Mesenteric fat pad (tissue), 1 donor: ENCODE measurements at places on chromosomes 2 and 18. TPM values are rescaled to one million over a fixed set of nuclear protein-coding genes. Genes with fewer than 3 reads are reported as not detected.

GPR35 gene
- total RNA-seq = 1.9 TPM

TRAF3IP1 gene
- 24.5 TPM for total RNA-seq

SERPINB10 gene
- not detected for total RNA-seq

HOXD10 gene
- total RNA-seq = 1.7 TPM

DPP4 gene
- total RNA-seq = 6.9 TPM

PRSS56 gene
- total RNA-seq = not detected

ERBB4 gene
- total RNA-seq = 0.45 TPM

MGAT4A gene
- total RNA-seq = 50.6 TPM

DNAH7 gene
- 0.45 TPM for total RNA-seq

COL4A4 gene
- total RNA-seq = 0.45 TPM

GPR45 gene
- total RNA-seq = not detected

SERPINB11 gene
- total RNA-seq = not detected

TBR1 gene
- total RNA-seq = not detected

INHBB gene
- 54.8 TPM for total RNA-seq

OR6B2 gene
- not detected for total RNA-seq

HOXD4 gene
- 4.1 TPM for total RNA-seq

SPDYA gene
- 2.0 TPM for total RNA-seq

CFC1 gene
- not detected for total RNA-seq

PPP1R1C gene
- total RNA-seq = not detected

EIPR1 gene
- 16.3 TPM for total RNA-seq
